ENCODE measurements at places on chromosomes 3 and 15.

DNA sequence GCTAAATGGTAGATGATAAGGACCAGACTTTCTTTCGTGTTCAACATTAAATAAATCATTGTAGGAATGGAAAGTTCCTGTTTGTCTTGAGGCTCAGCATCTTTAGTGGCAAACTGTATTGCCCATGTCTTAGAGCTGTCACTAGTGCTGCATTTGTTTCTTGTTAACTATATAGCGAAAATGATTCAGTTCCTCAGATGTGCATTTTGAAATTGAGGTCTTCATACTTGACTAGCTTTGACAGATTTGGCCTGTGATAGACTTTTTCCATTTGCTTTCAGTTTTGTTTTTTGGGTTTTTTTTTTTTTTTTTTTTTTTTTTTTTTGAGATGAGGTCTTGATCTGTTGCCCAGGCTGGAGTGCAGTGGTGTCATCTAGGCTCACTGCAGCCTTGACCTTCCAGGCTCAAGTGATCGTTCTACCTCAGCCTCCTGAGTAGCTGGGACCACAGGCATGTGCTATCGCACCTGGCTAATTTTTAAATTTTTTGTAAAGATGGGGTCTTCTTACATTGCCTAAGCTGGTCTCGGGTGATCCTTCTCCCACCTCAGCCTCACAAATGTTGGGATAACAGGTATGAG lies 9.5 kb upstream of the RPLP1 start:
- no peak for DNase-seq

DNA sequence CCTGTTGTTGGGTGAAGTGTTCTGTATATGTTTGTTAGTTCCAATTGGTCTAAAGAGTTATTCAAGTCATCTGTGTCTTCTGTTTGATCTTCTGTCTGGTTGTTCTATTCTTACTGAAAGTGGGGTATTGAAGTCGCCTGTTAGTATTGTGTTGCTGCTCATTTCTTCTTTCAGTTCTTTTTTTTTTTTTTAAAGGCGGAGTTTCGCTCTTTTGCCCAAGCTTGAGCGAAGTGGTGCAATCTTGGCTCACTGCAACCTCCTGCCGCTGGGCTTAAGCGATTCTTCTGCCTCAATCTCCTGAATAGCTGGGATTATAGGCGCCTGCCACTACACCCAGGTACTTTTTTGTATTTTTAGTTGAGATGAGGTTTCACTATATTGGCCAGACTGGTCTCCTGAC lies 23.5 kb downstream of the PFN2 start:
- DNase-seq, result no peak

DNA sequence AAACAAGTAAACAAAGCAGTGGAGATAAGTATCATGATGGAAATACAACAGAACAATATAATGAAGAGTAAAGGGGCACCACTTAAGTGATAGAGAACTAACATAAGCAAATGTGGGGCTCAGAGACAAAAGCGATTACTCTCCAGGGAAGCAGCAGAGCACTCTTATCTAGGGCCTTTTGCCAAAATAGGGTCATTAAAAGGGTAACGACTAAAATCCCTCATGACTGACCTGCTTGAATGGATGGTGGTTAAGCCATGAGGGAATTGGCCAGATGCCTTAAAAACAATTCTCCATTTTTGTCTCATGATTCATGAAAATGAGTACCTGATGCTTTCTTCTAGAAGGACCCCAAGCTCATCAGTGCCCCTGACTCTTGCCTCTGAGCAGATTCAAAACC lies 3.2 kb upstream of the SLC7A14 start:
- no peak for DNase-seq

DNA sequence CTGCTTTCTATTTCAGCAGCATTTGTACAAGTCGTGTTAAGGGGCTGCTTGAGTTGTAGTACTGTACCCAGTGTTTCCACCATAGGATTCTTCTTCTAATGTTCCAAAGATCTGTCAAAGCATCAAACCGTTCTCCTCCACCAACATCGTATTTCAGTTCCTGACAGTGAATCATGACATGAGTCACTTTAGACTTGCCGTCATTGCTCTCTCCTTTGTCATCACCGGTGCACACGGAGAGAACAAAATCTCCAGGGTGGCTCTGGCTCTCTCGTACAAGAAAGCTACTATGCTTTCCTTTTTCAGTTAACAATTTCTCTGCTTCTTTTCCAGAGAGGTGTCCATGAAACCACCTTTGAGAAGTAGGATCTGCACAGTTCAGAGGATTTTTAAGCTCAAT lies 270.9 kb upstream of the CCDC54 start:
- DNase-seq, result no peak

- DNase-seq, result no peak
Observed at GRCh38 chr3:9173445-9173844, 76.0 kb downstream of the SRGAP3 start.

DNA sequence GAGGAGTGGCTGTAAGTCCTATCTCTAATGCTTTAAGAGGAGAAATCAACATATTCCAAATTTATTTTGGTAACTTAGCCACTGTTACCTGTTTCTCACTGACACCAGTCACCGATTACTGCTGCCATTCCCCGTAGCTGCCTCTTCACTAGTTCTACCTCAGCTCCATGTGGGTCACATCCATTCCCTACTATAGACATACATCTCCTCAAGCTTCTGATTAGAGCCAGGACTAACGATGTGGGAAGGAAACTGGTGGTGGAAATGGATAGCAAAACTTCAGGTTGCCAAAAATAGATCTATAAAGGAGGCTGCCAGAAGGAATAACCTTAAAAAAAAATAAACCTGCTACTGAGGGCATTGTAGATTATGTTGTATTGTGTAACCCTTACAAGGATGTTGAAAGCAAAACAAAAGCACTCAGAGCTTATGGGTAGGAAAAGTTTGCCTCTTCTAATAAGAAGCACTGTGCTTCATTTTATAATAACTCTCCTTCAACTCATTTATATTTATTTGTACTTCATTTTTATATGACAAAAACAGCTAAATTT lies 56.0 kb downstream of the KAT2B start:
- DNase-seq, result no peak

- peak; percentile 40 for DNase-seq
Observed at GRCh38 chr15:31437686-31438085, 111.1 kb downstream of the KLF13 start.

GRCh38 chr15:67422296-67422695 lies 98.6 kb upstream of the C15orf61 start:
- no peak for DNase-seq

- no peak for DNase-seq
Observed at GRCh38 chr3:72633121-72633520, 215.1 kb downstream of the SHQ1 start.
